ENCODE measurements at places on chromosomes 16 and 17.
A peak's percentile ranks its signal among the peaks of the same experiment; 100 is the strongest.

DNA sequence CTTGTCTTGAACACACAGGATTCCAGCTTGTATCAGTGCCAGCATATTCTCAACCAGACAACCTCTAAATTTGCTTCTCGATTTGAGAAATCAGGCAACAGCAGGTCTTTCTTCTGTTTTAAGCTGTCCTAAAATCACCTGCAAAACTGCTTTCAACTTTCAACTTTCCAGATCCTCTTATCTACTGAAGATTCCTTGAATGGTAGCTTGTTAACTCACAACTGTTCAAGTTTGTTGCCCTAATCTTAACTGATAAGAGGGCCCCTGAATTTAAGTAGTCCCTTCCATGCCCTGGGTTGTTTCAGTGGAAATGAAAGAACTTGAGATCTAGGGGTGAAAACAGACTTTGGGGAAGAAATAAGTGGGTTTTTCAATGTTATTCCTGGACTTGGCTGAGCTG lies 57.2 kb downstream of the CHD9 start:
- no peak for DNase-seq

GRCh38 chr17:28667870-28668269 lies 5.9 kb downstream of the SUPT6H start:
- DNase-seq, result no peak

GRCh38 chr17:9028202-9028987 lies 7.1 kb downstream of the NTN1 start:
- DNase-seq, result no peak

DNA sequence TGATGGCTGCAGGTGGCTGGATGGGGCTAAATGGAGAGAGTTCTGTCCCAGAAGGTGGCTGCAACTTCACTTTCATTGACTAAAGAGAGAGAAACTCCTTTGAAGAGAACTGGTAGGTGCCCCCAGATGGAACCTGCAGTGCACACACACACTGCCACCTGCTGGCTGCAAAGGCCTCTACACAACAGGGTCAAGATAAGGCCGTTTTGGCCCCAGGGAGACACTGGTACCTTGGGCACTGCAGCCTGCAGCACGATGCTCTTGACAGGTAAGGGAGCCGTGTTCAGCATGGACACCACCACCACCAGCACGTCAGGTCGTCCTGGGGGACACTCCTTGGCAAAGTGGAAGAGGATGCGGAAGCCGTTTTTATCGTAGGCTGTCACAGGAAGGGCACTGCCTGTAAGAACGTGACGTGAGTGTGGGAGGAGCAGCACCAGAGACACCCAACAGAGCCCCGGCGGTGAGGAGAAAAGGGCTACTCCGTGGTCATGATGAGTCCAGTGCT lies 22.7 kb downstream of the GGA3 start:
- DNase-seq, result peak; percentile 41

- DNase-seq, result no peak
Measured at GRCh38 chr17:1783834-1784611, 22.2 kb downstream of the SERPINF1 start.

GRCh38 chr17:50268026-50268425 lies 6.2 kb upstream of the TMEM92 start:
- DNase-seq, result no peak

- DNase-seq, result no peak
Measured at GRCh38 chr17:51029142-51029541, 91.5 kb downstream of the SPAG9 start.

DNA sequence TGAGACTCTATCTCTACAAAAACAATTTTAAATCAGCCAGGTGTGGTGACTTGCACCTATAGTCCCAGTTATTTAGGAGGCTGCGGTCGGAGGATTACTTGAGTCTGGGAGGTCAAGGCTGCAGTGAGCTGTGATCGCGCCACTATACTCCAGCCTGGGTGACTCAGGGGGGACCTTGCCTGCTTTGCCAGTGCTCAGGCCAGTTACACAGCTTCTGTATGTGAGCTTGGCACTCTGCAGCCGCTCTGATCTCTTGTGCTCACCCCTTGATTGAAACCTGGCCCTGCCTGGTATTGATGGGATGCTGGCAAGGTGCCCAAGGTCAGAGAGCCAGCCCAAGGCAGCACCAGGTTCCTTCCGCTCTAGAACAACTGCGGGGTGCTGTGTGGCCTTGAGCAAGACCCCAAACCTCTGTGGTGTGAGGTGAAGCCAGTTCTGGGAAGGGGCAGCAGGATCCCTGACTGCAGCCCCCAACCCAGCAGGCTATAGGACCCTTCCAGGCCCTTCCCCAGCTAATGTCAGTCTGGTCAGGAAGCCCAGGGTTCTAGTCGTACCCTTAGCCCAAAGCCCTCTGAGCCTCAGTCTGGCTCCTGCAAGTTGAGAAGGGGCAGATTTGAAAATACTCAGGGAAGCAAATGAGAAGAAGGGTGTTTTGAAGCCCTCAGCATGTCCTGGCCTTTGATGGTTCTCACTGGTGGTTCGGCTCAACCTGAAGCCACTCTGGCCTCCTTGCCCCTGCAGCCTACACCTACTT lies 18.9 kb downstream of the MMP15 start:
- DNase-seq, result no peak

DNA sequence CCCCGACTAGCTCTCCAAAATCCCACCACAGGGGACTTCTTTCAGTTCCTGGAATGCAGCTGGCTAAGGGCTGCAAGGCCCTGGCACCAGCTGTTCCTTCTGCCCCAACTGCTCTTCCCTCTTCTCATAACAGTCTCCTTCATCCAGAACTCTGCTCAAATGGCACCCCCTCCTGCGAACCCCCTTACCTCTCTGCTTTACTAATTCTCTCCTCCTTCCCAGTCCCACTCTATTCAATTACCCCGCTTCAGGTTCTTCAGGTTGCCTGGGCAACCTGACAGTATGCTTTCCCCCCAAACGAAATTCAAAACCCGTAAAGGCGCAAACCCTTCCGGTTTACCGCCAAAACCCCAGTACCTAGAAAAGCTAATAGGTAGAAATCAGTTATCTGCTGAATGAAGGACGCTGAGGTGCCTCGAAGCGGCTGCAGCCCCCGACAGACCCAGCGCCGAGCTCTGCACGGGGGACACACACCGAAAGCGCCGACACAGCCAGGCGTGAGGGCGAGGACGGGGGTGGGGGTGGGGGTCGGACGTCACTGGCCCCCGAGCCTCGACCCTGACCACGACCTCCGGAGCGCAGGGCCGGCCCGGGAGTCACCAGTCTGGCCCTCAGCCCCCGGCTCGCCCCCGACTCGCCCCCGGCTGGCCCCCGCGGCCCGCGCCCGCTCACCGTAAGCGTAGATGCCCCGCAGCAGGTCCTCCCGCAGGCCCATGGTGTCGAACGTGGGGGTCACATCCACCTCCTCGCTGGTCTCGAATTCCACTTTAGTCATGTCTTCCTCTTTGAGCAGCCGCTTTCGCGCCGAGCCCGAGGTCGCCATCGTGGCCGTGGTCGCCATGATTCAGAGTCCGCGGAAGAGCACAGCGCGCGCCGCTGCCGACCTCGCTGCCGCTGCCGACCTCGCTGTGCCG lies 550 bp downstream of the EIF4A3 start:
- no peak for DNase-seq

DNA sequence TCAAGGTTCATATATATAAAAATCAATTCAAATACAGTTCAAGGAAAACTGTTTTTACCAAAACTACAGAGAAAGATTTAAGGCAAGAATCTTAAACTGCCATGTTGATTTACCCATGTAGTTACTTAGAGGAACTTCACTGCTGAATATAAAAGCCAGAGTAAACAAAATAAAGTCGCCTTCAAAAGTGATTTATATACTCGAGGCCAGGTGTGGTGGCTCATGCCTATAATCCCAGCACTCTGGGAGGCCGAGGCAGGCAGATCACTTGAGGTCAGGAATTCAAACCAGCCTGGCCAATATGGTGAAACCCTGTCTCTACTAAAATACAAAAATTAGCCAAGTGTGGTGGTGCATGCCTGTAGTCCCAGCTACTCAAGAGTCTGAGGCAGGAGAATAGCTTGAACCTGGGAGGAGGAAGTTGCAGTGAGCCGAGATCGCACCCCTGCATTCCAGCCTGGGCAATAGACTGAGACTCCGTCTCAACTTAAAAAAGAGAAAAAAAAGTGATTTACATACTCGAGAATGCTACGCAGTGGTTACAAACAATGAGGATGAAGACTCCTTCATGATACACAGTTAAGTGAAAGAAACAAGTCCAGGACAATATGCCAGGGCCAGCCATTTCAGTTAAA lies 54.1 kb upstream of the CNEP1R1 start:
- DNase-seq, result no peak

DNA sequence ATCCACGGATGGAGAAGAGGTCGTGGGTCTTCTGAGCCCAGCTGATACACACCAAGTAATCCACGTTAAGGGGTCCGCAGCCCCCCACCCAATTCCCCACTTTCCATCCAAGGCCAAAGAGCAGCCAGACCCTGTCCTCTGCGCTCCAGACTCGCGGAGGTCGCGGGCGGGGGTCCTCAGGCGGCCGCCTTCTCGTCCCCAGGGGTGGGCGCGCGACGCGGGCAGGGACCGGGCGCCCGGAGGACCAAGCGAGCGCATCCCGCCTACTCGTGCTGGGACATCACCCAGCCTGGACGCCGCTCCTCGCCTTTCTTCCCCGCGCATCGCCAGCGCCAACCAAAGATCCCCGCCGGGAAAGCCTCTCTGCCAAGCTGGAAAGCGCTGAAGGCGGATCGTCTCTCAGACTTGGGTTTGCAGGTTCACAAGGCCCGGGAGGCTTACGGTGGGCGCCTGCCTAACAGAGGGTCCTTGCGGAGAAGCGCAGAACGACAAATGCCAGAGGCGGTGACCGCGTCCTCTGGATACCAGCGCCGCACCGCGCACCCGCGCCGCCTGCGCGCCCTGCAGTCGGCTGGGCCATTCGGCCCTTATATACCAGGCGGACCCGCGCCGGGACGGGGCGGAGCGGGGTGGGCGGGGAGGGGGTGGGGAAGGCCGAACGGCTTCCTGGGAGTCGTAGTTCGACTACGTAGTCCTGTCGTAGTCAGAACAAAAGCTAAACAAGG lies 471.6 kb downstream of the SOX9 start:
- DNase-seq, result peak; percentile 13

DNA sequence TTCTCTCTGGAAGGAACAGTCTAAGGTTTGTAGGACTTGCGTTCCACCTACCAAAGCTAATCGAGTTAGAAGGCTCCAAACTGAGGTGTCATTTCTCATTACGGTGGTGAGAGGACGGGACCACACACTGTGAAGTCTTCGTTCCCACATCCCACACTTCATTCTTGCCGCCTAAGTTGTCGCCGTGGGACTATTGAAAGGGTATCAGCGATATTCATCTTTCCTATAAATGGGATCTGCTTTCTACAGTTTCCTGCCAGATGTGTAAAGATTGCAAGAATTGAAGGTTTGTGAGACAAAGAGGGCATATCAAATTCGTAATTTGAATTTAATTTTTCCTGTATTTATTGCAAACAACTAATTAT lies 608 bp upstream of the TRIM37 start:
- no peak for DNase-seq

DNA sequence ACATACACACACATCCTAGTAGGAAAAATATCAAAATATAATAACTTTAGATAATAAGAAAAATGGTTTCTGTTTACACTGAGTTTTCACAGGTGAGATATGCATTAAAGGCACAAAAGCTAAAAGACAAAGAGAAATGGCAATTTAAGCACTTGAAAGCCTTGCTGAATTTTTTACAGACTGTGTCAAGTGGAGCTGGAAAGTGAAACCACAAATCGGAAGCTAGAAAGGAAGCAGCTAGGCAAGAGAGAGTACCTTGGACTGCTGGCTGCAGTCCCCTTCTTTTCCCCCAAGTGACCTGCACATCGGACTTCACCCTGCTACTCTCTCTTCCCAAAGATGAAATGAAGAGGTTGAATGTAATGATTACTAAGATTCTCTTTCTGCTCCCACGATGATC lies 135.1 kb downstream of the CDH13 start:
- no peak for DNase-seq

- DNase-seq, result no peak
Measured at GRCh38 chr17:80992948-80993624, 1.4 kb downstream of the CHMP6 start.

DNA sequence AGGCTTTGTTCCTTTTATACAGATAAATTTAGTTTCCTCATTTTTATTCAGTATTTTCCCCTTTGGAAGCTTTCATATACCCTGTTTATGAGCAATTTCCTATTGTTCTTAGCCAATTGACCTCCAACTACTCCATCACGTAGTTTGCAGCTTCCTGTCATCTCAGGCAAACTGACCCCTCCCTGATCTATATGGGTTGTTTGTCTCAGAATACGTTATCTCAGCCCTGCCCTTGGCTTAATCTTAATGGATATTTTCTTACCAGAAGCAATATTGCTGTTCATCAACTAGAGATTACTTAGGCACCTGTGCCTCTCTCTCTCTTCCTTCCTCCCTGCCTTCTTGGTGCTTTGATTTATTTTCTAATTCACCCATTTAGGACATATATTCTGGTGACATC lies 81.2 kb downstream of the ZNF18 start:
- DNase-seq, result no peak

GRCh38 chr17:193841-194806 lies 12.7 kb upstream of the DOC2B start:
- DNase-seq, result no peak

GRCh38 chr17:66547151-66547865 lies 244.9 kb downstream of the PRKCA start:
- no peak for DNase-seq

GRCh38 chr16:73473713-73474112 lies 425.8 kb upstream of the ZFHX3 start:
- DNase-seq, result no peak

- DNase-seq, result peak; percentile 9
Measured at GRCh38 chr16:47144559-47144877, 773 bp upstream of the NETO2 start.

GRCh38 chr17:50947782-50948543 lies 81.8 kb upstream of the TOB1 start:
- DNase-seq, result no peak

- DNase-seq, result no peak
Measured at GRCh38 chr17:80416940-80417293, 1.9 kb downstream of the ENDOV start.

GRCh38 chr17:77684803-77685798 lies 273.4 kb upstream of the TNRC6C start:
- no peak for DNase-seq

- no peak for DNase-seq
Measured at GRCh38 chr16:1201444-1201843, 23.6 kb downstream of the TPSG1 start.

GRCh38 chr17:50207315-50207714 lies 5.9 kb upstream of the COL1A1 start:
- no peak for DNase-seq

DNA sequence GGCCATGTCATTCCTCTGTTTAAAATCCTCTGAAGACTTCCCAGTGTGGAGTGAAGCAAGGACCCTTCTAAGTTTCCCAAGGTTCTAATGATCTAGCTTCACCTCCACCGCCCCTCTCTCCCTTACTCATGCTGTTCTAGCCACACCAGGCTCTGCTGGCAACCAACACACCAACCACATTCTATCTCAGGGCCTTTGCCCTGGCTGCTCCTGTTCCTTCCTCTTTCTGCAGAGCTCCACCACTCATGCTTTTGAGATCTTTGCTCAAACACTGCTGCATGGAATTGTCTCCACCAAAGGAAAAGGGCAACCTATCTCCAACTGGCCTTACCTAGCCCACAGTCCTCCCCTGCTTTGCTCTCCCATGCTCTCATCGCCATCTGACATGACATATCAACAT lies 128.7 kb downstream of the XYLT1 start:
- DNase-seq, result no peak

GRCh38 chr16:49754495-49755312 lies 101.2 kb downstream of the ZNF423 start:
- DNase-seq, result no peak
